ENCODE measurements at places on chromosomes 13 and 19.

DNA sequence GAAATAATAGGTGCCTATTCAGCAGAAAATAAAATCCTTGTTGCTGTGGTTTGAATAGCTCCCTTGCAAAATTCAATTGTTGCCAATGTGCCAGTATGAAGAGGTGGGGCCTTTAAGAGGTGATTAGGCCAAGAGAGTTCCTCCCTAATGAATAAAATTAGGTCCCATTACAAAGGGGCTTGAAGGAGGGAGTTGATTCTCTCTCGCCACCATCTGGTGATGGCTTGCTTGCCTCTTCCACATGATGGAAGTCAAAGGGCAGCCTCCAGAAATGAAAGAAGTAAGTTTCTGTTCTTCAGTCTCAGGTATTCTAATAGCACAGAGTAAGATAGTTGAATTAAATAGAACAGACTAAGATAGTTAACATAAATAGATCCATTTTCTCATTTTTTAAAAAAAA is 3.0 kb upstream of the EEF1AKMT1 start:
- DNase-seq = no peak

DNA sequence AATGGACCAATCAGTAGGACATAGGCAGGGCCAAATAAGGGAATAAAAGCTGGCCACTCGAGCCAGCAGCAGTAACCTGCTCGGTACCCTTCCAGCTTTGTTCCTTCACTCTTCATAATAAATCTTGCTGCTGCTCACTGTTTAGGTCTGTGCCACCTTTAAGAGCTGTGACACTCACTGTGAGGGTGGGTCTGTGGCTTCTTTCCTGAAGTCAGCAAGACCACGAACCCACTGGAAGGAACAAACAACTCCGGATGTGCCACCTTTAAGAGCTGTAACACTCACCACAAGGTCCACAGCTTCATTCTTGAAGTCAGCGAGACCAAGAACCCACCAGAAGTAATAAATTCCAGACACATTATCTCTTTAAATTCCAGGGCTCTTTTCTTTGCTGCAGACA is 1922.3 kb upstream of the PCDH20 start:
- DNase-seq = no peak

DNA sequence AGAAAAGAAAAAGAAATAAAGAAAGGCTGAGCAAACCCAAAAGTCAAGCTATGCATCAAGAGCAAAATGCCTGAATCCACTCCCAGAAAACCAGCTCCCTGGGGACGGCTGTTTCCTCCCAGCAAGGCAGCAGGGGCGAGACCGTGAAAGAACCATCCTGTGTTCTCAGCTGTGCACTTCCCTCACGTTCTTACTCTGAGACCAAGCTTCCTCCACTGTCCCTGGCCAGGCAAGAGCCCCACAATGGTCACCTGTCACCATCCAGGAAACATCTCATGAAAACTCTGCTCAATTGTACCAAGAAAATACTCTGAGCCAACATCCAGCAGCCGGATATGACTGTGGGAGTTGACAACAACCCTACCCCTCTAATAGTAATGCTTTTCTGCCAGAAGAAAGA is 22.9 kb downstream of the RAB20 start:
- DNase-seq = peak; percentile 42

- DNase-seq = peak; percentile 49
Observed at GRCh38 chr13:98976941-98977340, 923 bp downstream of the DOCK9 start.

DNA sequence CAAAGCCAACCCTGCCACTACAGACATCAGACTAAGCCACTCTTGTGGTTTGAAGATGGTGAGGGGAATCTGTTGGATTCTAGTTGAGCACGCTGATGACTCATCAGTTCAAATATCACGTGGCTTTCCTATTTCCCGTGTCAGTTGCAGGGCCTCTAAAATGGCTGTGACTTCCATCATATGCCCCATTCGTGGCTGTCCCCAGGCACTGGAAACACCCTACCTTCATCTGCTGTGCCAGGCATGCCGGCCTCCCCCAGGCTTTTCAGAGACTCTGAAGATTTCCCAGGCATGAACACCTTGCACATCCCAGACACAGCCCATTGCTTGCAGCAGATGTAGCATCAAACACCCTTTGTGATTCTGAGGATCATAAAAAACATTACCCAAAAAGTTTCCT is 659.9 kb downstream of the UQCRFS1 start:
- DNase-seq = no peak

GRCh38 chr13:44906713-44907112 is 82.6 kb downstream of the NUFIP1 start:
- peak; percentile 48 for DNase-seq

DNA sequence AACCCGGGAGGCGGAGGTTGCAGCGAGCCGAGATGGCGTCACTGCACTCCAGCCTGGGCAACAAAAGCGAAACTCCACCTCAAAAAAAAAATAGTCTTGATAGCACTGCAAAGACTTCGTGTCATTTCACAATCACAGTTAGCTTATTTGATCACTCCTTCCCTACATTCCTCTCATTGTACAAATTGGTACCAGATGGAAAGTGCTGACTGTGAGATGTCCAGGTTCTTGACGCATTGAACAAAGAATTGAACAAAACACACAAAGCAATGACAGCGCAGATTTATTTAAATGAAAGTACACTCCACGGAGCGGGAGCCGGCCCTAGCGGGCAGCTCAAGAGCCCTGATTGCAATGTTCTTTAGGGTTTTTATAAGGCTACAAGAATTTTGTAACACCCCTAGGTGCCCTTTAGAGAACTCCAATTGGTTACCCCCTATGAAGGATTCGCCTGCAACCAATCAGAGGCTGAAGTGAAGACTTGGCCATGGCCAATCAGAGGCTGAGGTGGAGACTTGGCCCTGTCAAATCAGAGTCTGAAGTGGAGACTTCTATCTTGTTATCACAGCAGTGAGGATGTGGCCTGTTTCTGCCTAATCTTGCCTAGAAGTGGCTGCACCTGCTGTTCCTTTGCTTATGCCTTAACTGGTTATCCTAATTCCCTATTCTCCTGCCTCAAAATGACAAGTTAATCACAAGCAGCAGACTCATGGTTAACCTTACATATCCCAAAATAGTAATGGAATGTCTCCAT is 16.7 kb downstream of the ZNF556 start:
- no peak for DNase-seq

DNA sequence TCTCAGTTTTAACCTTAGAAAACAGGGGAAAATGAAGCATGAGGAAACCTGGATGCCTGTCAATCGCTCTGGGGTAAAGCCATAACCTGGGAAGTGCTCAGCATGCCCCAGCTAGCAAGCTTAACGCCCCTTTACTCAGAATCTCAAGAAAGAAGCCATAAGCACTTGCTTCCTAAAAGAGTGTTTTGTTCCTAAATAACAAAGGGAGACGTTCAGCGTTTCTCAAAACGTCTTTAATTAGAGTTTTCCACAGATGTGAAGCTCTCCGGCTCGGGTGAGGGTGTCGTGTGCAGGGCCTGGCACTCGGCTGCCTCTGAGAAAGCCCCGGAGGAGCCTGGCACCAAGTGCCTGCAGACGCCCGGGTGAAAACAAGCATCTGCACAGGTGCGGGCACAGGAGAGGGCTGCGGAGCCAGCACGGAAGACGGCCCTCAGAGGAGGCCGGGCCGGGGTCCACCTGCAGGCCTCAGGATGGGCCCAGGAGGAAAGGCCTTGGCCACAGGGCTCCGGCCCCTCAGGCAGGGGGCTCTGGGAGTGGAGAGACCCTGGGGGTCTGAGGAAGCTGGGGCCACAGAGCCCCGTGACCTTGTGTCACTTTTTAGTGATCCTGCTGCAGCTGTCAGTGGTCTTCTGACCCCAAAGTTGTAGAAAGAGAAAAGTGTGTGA is 6.2 kb downstream of the GAS6 start:
- DNase-seq = no peak

DNA sequence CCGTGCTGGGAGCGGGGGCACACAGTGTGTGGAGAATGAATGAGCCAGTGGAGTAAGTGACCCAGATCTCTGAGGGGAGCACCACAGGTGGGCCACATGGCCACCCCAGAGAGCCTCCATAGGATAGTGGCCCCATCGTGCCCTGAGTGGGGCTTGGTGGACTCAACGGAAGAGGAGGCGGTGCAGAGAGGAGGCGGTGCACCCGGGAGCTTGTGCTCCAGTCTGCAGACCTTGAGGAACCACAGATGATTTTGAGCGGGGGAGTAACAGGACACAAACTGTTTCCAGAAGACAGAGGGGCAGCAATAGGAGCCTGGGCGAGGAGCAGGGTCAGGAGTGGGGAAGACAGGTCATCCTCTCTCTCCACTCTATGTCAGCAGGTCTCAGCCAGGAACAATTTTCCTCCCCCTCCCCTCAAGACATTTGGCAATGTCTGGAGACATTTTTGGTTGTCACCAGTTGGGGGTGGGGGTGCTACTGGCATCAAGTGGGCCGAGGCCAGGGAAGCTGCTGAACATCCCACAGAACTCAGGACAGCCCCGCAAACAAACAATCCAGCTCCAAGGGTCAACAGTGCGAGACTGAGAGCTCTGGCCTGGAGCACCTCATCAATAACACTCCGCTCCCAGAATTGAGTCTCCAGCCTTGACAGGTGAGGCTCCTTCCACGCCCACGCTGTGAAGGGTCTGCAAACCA is 182.2 kb downstream of the USP12 start:
- DNase-seq = no peak

- DNase-seq = no peak
Observed at GRCh38 chr19:35042056-35042730, 672 bp downstream of the HPN start.

DNA sequence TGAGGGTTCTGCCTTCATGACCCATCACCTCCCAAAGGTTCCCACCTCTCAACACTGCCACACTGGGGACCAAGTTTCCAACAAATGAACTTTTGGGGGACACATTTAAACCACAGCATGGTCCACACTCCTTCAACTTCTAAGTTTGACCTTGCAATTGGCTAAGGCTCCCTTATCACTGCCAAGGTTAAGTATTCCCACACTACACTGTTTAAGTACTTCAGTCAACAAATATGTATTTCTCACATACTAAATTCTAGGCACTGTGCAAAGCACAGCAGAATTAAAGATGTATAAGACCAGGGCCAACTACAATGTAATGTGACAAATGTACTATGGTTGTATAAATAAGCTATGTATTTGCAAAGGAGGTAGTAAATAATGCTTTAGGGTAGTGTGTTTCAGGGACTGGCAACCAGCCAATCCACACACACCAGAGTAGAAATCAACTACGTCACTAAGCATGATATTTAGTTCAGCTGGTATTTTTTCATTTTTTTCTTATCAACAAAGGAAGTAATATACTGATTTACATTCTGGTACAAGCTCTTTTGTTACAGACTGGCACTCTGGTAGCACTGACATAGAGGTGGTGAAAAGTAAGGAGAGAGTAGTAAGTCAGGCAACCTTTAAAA is 12.2 kb downstream of the NUFIP1 start:
- DNase-seq = no peak

GRCh38 chr19:38769635-38770211 is 3.6 kb downstream of the LGALS7 start:
- peak; percentile 61 for DNase-seq

DNA sequence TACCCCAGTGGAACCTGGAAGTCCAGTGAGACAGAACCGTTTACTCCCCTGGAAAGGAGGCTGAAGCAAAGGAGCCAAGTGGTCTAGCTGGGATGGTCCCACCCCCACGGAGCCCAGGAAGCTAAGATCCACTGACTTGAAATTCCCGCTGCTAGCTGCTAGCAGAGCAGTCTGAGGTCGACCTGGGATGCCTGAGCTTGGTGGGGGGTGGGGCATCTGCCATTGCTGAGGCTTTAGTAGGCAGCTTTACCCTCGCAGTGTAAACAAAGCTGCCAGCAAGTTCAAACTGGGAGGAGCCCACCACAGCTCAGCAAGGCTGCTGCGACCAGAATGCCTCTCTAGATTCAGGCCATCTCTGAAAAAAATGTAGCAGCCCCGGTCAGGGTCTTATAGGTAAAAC is 437.0 kb downstream of the SUCLA2 start:
- no peak for DNase-seq

- DNase-seq = peak; percentile 79
Observed at GRCh38 chr19:11168568-11168967, 13.0 kb upstream of the SPC24 start.

DNA sequence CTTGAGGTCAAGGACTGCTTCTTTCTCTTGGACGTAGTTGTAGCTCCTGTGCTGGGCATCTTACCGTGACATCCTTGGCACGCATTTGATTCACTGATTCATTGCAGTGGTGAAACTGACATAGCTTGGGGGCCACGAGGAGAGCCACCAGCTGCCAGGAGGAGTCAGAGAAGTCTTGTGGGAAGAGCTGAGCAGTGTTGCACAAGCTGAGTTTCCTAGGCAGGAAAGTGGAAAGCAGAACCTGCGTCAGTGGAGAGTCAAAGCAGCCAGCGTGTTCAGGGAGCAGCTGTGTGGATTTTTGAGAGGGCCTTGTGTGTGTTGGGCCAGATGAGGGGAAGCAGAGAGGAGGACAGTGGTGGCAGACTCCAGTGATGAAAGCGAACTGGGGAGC is 5.3 kb upstream of the GPR183 start:
- DNase-seq = peak; percentile 78

- DNase-seq = no peak
Observed at GRCh38 chr19:16867211-16867610, 21.6 kb upstream of the F2RL3 start.

GRCh38 chr13:101398191-101398590 is 18.1 kb downstream of the NALCN start:
- DNase-seq = peak; percentile 82

DNA sequence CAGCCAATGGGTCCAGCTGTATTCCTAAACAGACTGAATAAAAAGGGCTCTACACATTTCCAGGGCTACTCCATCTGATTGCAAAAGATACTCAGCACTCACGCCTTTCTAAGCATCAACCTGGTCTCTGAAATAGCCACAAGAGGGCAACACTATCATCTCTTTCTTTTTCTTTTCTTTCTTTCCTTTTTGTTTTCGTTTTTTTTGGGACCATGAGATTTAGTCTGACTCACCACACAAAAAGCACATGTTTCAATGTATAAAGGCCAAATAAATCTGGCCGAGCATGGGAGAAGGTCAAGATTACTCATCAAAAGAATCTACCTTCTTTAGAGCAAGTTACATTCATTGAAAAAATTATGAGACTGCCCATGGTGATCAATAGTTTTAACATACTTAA is 805.6 kb upstream of the ARGLU1 start:
- peak; percentile 72 for DNase-seq

DNA sequence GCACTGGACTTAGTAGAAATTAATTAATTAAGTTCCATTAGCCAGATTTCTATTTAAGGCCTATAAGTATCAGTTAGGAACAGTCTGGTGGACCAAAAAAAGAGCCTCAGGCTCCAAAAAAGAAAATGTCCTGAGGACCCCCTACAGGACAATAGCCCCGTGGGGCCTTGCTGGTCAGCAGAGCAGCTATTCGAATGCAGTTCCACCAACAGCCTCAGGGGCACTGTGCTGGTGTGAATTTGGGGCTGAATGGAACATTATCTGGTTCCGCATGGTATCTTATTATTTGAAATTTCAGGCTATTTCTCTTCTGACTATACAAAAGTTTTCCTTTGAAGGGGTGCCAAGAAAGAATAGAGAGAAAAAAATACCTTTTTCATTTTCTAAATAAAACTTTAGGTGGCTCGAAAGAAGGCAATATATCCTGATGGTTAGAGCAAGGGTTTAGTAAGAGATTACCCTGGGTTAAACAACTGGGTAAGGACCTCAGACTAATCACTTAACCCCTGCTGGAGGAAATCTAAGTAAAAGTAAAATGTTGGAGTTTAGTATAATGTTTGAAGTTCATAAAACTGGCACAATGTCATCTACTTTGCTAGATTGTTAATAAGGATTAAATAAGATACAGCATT is 147.2 kb downstream of the MIPEP start:
- DNase-seq = no peak
